Esophagus muscularis mucosa (tissue), 4 donors: ENCODE measurements at places on chromosomes 12 and 14.

GRCh38 chr14:52906141-52906601 is 44.7 kb downstream of the FERMT2 start:
- no peak for DNase-seq

DNA sequence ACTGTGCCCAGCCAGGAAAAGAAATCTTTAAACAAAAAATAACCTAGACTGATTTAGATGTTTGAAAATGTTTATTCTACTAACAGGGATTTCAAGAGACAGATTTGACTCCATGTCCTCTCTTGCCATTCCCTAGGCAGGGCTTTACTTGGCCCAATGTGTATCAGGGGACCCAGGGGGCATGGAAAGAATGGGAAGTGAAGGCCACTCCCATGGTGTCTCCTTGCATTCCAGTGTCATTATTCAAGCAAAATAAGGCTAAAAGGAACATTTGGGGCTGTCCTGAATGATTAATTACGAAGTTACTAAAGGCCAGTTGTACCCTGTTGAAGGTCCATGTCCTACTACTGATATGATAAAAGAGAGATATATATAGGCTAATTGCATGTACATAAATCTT is 151.9 kb upstream of the ATF7IP start:
- DNase-seq: no peak

DNA sequence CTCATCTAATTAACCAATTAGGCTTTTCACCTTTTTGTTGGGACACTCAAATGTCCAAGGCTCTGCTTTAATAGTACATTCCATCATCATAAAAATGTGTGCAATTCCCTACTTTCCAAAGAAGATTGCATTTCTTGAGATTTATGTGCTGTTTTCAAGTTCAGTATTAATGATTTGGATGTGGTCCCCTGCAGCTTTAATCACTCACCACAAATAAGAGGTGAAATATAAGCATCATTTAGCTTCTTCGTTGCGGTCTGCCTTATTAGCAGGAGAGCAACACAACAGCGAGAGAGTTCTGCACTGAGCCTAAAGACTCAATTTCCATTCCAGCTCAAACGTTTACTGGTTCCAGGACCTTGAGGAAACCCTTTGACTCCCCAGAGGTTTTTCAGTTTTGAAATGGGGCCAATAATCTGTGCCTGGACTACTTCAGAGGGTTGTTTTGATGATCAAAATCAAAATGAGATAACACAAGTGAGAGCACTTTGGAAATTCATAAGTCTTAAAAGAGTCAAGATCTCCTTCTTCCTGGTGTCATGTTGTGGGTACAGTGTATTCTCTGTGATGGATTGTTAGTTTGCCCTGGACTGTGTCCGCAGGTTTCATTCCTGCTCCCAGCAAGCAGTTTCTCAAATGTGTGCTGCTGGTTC is 53.1 kb downstream of the RERG start:
- no peak for DNase-seq

DNA sequence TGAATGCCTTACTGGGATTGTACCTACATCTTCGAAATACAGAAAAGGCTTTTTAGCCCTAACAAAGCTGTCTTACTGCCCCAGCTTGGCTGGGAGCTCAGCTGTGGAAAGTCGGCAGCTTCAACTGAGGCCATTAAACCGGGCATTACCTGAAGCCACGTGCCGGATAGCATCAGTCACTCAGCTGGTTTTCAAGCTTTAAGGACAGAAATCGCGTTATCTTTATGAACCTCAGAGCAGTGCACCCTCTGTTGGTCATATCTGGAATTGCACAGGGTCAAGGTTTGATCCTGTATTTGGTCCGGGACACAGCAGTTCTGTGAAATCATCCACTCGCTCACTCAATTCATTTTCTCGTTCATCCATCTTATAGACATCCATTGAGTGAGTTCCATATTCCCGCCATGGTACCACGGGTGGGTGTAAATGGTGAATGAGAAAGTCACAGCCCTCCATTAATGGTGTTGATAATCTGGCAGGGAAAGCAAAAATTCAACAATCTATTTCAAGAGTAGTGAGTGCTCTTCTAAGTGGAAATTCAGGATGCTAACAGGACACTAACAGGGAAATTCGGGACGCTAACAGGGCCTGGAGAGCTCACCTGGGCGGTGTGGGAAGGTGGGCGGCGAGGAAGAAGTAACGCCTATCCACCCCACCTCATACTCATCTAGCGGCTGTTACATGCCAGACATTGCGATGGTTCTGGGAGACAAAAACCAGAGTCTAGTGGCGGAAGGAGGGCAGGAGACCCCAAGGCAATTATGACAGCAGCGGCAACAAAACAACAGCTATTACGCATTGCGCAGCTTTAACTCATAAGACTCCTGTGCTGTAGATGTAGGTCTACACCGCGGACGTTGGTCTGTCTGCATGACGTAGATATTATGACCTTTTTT is 60.6 kb upstream of the TCL1A start:
- DNase-seq: no peak

DNA sequence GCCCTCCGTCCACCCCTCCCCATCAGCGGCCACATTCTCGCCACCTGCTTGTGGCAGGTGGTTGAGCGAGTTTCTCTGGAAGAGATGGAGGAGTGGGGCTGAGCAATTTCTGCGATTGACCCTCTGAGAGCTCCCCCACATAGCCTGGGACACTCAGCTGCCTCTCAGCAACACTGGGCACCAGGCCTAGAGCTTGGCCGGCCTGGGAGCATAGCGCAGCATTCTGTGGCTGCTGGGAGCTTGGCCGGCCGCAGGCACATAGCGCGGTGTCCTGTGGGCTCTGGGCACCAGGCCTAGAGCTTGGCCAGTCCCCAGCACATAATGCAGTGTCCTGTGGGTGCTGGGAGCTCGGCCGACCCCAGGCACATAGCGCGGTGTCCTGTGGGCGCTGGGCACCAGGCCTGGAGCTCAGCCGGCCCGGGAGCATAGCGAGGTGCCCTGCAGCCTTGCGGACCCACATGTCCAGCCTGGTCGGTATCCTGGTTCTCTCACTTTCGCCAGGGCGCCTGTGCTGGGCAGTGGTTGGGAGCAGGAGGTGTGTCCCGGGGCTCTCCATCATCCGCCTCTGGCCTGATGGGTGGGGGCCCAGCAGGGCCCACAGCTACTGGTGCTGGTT is 43.8 kb downstream of the LRCOL1 start:
- DNase-seq: no peak

DNA sequence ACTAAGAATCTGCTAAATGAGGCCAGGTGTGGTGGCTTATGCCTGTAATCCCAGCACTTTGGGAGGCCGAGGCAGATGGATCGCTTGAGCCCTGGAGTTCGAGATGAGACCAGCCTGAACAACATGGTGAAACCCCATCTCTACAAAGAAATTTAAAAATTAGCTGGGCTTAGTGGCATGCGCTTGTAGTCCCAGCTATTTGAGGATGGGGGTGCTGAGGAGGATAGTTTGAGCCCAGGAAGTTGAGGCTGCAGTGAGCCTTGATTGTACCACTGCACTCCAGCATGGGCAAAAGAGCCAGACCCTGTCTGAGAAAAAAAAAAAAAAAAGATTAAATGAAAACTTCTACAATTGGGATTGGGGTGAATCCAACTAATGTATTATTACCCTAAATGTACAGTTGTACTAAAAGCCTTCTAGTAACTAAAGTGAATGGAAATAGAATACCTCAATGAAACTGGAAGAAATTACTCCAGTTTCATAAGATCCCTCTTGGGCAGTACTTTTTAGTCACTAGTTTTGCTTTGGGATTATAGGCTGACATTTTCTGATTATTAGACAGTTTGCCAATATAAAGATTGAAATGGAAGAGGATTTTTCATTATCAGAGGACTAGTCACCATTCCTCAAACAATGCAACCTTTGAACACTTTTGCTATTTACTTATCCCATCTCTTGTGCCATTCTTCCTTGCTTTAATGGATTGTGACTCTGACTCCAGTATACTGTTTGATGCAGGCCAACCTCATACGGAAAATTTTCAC is 14.3 kb downstream of the COCH start:
- DNase-seq: no peak

- no peak for DNase-seq
Measured at GRCh38 chr12:15796493-15797141, 7.4 kb upstream of the EPS8 start.

DNA sequence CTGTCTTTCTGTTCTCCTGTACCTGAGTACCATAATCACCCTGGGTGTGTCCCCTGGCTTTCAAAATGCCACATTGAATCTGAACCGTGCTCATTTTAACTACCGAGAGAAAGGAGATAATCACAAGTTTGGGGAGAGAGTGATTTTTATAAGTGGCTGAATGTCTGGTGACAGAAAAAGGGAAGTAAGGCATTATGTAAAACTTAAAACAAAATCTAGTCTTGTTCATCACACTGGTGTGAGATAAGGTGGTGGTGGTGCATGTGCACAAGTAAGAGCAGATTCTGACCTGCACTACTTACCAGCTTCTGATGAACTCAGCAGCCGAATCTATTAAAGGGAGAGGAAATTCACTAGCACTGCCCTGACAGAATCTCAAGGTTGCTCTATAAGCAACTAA is 56.3 kb downstream of the SPPL3 start:
- no peak for DNase-seq

DNA sequence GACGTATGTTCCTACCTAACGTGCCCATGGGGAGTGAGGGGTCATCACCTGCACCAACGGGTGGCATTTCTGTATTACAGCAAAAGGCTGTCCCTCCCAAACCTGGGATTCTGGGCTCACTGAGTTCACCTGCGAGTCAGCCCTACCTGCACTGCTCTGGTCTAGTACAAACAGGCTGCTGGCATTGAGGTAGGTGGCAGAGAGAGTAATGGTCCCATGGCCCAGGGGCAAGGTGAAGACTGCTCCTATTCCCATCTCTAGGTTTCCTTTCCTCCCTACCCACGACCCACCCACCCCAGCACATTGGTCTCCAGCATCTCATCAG is 421 bp downstream of the SUOX start:
- no peak for DNase-seq

DNA sequence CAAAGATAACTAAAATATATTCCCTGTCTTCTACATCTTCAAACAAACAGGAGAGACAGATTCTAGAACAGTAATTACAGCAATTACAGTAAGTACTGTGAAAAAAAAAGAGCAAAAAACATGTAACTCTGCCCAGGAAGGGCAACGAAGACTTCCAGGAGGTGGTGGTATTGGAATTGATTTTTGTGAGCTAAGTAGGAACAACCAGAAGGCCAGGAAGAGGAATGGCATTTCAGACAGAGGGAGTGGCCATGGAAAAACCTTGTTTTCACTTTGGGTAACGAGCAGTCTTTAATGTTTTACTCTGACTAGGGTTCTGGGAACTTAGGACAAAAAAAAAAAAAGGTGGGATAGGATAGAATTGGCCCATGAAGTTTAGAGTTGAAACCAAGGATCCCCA is 196.3 kb upstream of the PLEKHG7 start:
- DNase-seq: no peak

GRCh38 chr12:52975820-52976573 is 27.1 kb downstream of the KRT18 start:
- no peak for DNase-seq

DNA sequence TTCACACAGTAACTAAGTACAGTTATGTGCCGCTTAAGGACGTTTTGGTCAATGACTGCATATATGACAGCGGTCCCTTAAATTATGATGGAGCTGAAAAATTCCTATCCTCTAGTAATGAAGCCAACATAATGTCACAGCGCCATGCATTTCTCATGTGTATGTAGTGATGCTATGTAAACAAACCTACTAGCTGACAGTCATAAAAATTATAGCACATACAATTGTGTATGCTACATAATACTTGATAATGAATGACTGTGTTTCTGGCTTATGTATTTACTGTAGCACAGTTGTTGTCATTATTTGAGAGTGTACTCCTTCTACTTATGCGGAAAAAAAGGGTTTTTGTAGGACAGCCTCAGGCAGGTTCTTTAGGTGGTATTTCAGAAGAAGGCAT is 99.7 kb downstream of the DACT1 start:
- DNase-seq: no peak

DNA sequence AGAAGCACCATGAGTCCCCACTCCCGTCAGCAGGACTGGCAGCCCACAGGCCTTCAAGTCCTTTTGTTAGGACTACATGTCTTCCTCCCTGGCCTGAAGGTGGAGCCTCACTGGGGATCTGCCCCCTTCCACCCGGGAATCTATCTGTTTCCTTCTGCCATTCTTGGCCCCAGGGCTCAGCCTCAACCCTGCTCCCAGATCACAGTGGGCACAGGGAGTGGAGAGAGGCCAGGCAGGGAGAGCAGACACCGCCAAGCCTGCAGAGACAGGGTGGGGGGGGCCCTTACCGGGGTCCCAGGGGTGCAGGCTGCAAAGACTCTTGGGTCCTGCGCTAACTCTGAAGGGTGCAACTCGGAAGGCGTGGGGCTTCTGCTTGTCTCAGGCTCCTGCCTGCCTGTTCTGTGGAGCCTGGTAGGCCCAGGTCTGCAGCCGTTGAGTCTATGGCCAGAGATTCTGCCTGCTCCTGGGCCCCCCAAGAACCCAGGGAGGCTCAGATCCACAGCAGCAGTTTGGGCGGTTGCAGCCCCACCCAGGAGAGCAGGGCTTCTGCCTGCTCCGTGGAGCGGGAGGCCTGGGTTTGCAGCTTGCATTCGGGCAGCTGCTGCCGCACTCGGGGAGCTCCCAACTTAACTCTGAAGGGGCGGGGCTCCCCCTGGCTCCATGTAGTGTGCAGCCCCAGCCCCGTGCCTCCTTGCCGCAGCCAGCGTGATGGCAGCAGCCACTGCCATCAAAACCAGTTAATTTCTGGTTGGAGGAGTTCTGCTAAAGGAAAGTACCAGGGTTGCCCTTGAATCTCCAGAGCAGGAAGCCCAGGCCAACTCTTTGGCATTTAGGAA is 21.7 kb upstream of the PLBD1 start:
- DNase-seq: no peak

GRCh38 chr12:107319533-107320032 is 226.2 kb upstream of the CRY1 start:
- DNase-seq: no peak

DNA sequence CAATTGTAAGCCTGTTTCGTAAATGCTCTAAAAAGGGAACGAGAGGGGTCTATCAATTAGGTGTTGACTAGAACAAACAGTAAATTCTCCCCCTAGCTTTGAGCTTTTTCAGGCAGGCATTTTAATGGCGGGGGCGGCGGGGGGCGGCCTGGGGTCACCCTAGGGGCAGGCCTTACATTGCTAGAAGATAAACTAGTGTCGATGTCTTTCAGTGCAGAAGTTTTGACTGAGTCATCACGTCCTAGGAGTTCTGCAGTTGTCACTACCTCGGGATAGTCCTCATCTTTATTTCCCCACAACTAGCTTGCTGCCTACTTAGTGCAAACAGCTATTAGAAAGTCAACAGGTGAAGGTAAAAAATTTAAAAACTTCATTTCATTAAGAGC is 1.6 kb downstream of the ATP6V1D start:
- no peak for DNase-seq

DNA sequence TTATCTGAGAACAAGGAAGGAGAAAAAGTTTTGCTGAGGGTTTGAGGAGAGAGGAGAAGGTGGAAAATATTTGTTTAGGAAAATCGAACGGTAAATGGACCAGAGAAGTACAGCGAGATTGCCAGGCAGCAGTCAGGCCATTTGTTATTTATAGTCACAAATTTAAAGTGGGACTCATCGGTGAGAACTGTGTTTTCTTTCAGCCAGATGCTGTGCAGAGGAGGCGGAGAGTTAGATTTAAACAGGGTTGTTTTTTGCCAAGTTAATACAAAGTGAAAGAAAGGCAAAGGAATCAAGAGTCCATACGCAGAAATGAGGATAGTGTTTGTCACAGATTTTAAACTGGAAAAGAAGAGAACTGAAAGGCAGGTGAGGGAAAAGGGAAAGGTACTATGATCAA is 200.6 kb upstream of the CNOT2 start:
- no peak for DNase-seq

- DNase-seq: no peak
Measured at GRCh38 chr12:46787496-46788055, 38.2 kb downstream of the SLC38A4 start.
